ENCODE measurements at places on chromosomes 2 and 18. TPM values are rescaled to one million over a fixed set of nuclear protein-coding genes. Genes with fewer than 3 reads are reported as not detected.

GRCh38 chr18:7535436-7536205 is 31.5 kb upstream of the PTPRM start:
- no peaks in the 10 kb centered on the region for H3K27me3 ChIP-seq
- no peak overlapping the region for H3K4me3 ChIP-seq
- DNase-seq = no peak
- no peaks in the 10 kb centered on the region for H3K4me1 ChIP-seq
- no peaks in the 10 kb centered on the region for H3K36me3 ChIP-seq

- H3K4me1 ChIP-seq = peaks cover 15% of the 10 kb centered on the region
- no peak overlapping the region for H3K27ac ChIP-seq
- no peak for DNase-seq
- no peak overlapping the region for H3K4me3 ChIP-seq
- peaks cover 3% of the 10 kb centered on the region for H3K27me3 ChIP-seq
- no peaks in the 10 kb centered on the region for H3K36me3 ChIP-seq
Observed at GRCh38 chr18:3930126-3931012, 480.4 kb downstream of the TGIF1 start.

DNA sequence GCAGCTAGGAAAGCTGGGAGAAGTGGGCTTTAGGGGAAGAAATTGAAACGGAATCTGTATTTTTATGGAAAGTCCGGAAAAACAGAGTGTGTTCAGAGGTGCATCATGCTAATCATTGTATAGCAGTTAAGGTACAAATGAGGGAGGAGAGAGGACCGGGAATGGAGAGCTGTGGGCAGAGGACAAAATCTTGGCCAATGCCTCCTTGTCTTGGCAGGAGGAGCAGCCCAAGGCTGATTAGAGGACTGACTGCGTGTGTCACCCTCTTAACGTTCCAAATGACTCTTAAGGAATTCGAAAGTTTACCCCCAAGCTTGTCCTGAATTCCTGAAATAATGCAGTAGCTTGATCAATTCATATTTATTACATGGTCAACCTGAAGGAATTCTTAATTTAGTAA is 81.0 kb downstream of the ZNF236 start:
- no peak overlapping the region for H3K27ac ChIP-seq
- no peaks in the 10 kb centered on the region for H3K27me3 ChIP-seq
- no peak overlapping the region for H3K4me3 ChIP-seq
- DNase-seq = no peak

- DNase-seq = peak; percentile 10
- H3K4me1 ChIP-seq = peaks cover 42% of the 10 kb centered on the region
- peaks cover 5% of the 10 kb centered on the region for H3K27me3 ChIP-seq
- no peaks in the 10 kb centered on the region for H3K36me3 ChIP-seq
- no peak overlapping the region for H3K27ac ChIP-seq
- no peak overlapping the region for H3K4me3 ChIP-seq
Observed at GRCh38 chr2:128642316-128642715, 323.6 kb upstream of the HS6ST1 start.

GRCh38 chr2:151388011-151388410 is 21.7 kb upstream of the RIF1 start:
- H3K4me3 ChIP-seq = no peak overlapping the region
- no peaks in the 10 kb centered on the region for H3K27me3 ChIP-seq
- H3K4me1 ChIP-seq = no peaks in the 10 kb centered on the region
- no peak for DNase-seq
- H3K27ac ChIP-seq = no peak overlapping the region
- no peaks in the 10 kb centered on the region for H3K36me3 ChIP-seq

GRCh38 chr2:38692636-38693318 is 26.9 kb downstream of the GALM start:
- no peak overlapping the region for H3K27ac ChIP-seq
- H3K27me3 ChIP-seq = peaks cover 1% of the 10 kb centered on the region
- DNase-seq = no peak
- no peak overlapping the region for H3K4me3 ChIP-seq
- no peaks in the 10 kb centered on the region for H3K4me1 ChIP-seq

DNA sequence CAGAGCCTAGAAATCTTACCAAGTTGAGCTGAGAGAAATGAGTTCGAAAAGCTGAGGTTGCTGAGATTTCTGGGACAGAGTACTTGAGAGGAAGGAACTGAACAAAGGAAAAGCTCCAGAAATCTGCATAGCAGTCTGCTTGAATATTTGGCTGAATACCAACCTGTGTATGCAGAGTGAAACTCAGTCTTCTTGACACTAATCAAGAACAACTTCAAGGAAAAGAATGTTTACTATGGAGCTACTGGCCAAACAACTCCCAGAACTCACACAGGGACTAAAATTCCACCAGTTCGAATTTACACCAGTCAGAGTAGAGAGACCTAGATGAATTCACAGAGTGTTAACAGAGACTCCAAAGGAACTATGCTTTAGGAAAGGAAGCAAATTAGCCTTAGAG is 66.5 kb downstream of the USP37 start:
- no peaks in the 10 kb centered on the region for H3K4me1 ChIP-seq
- H3K4me3 ChIP-seq = no peak overlapping the region
- no peaks in the 10 kb centered on the region for H3K27me3 ChIP-seq

- H3K4me3 ChIP-seq = no peak overlapping the region
- no peaks in the 10 kb centered on the region for H3K4me1 ChIP-seq
- H3K27ac ChIP-seq = no peak overlapping the region
- H3K36me3 ChIP-seq = no peaks in the 10 kb centered on the region
Observed at GRCh38 chr2:21787941-21788340, 664.2 kb downstream of the TDRD15 start.

DNA sequence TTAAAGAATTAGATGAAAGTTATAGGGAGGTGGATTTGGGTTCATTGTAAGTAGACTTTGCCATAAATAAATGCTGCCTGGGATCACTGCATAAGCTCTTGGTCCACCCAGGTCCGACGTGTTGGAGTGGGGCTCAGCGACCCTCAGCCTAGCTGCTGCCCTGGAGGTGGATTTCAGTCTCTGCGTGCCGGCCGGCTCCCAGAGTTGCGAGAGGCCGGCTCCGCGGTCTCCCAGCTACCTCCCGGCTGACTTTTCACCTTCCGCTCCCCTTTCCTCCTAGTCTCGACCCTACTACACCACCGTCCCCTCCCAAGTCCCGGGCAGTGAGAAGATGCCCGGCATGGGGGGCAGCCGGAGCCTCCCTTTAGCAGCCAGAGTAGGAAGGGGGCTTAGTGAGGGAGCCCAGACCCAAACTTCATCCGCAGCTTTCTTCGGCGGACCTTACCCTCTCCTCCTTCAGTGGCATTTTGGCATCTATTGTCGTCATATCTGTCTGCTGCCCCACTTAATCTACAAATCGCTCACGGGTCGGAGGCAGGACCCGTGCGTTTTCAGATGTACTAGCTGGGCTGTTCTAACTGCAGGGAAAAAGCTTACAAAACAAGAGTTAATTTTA is 8.1 kb downstream of the EMX1 start:
- H3K4me1 ChIP-seq = no peaks in the 10 kb centered on the region
- no peak overlapping the region for H3K27ac ChIP-seq
- peak overlapping the region; percentile 46 for H3K4me3 ChIP-seq
- no peaks in the 10 kb centered on the region for H3K36me3 ChIP-seq
- DNase-seq = no peak

DNA sequence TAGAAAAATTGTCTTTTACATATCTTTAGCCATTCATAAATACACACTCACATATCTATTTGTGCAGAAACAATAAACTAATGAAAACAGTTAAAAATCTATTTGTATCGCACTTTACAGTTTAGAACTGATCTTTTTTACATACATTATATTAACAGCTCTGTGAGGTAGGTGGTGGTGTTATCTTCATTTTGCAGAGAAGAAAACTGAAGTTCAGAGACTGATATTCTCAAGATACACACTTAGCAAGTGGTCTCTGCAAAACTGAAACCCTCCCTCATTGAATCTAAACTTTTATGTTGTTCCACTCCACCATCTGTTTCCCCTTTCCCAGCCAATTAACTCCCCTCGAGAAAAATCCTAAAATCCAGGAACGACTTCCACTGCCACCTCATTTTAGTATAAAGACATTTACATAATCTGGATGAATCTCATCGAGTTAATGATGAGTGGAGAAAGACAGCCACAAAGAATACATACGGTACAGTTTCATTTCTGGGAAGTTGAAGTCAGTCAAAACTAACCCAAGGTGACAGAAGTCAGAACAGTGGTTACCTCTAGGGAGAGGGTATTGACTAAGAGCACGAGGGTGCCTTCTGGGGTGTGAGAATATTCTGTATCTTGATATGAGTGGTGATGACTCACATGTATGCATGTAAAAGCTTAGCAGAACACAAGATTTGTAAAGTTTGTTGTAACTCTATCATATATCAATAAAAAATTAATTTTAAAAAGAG is 524.2 kb upstream of the TCF4 start:
- no peaks in the 10 kb centered on the region for H3K27me3 ChIP-seq
- H3K36me3 ChIP-seq = no peaks in the 10 kb centered on the region
- DNase-seq = no peak
- no peak overlapping the region for H3K27ac ChIP-seq
- no peak overlapping the region for H3K4me3 ChIP-seq

DNA sequence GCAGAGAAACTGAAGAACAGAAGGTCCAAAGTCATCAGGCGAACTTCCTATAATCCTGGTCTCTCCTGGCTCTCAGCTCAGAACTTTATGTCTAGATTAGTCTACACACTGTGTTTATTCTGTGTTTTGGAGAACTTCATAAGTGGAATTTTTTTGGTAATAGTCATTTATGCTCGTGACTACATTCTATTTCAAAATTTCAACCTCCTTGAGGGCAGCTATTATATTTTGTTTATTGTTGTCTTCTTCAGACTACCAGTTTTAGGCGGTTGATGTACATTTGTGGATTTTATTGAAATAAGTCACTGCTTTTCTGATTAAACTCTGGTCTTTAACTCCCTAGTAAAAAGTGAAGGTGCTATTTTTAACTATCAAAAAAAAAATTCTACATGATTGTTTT is 816.6 kb downstream of the SATB2 start:
- DNase-seq = no peak
- H3K27me3 ChIP-seq = no peaks in the 10 kb centered on the region
- H3K4me1 ChIP-seq = no peaks in the 10 kb centered on the region
- H3K36me3 ChIP-seq = no peaks in the 10 kb centered on the region

GRCh38 chr2:165647409-165647808 is 146.6 kb downstream of the GALNT3 start:
- no peak overlapping the region for H3K4me3 ChIP-seq
- DNase-seq = no peak
- no peaks in the 10 kb centered on the region for H3K27me3 ChIP-seq
- H3K27ac ChIP-seq = peak overlapping the region; percentile 93
- H3K36me3 ChIP-seq = peaks cover 9% of the 10 kb centered on the region

GRCh38 chr2:164560181-164560792 is 61.0 kb downstream of the GRB14 start:
- no peaks in the 10 kb centered on the region for H3K27me3 ChIP-seq
- no peak overlapping the region for H3K4me3 ChIP-seq
- H3K36me3 ChIP-seq = no peaks in the 10 kb centered on the region
- H3K27ac ChIP-seq = no peak overlapping the region

- DNase-seq = no peak
- H3K27ac ChIP-seq = peak overlapping the region; percentile 36
- H3K27me3 ChIP-seq = peaks cover 13% of the 10 kb centered on the region
- H3K4me3 ChIP-seq = peak overlapping the region; percentile 25
- no peaks in the 10 kb centered on the region for H3K36me3 ChIP-seq
- H3K4me1 ChIP-seq = peaks cover 72% of the 10 kb centered on the region
Observed at GRCh38 chr2:168530982-168531622, 75.0 kb downstream of the CERS6 start.

- no peak overlapping the region for H3K4me3 ChIP-seq
- no peaks in the 10 kb centered on the region for H3K36me3 ChIP-seq
- no peaks in the 10 kb centered on the region for H3K4me1 ChIP-seq
- no peak overlapping the region for H3K27ac ChIP-seq
Observed at GRCh38 chr2:215611609-215612386, 175.9 kb upstream of the FN1 start.

- H3K4me3 ChIP-seq = no peak overlapping the region
- H3K4me1 ChIP-seq = no peaks in the 10 kb centered on the region
- no peaks in the 10 kb centered on the region for H3K36me3 ChIP-seq
- no peak for DNase-seq
- no peaks in the 10 kb centered on the region for H3K27me3 ChIP-seq
Observed at GRCh38 chr2:230589497-230590015, 123.1 kb upstream of the CAB39 start.

DNA sequence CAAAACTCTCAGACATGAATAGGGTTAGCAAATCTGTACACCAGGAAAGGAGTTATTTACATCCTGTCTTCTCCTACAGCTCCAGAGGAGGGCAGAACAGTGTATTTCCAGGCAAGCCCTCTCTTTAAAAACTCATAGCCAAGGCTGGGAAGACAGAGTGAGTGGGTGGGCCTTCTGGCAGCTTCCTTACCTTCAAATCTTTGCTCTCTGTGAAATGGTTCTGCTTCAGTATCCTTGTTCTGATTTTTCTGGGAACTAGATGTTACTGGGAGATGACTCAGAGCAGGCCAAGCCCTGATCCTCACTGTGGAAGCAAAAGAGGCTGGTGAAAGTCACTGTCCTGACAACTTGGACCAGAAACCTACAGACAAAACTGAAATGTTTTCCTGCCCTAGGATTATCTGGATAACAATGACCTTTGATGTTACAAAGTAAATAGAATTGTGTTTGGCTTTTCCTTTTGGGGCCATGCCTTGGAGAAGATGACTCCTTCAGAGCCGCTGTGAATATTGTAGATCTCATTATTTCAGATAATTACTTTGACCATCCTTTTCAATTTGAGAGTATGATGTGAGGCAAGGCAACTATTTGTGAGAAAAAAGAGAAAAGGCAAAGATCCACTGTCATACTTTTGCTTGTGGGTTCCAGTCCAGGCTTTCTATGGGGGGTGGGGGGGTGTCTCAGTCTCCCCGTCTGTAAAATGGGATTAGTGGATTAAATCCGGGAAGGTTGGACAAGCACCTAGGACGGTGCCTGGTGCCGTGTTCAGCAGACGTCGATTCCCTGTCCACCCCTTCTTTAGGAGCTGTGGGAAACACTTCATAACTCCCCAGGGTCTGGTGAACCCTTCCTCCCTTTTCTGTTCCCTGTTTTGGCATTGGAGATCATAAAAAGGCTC is 644 bp upstream of the QPCT start:
- H3K4me3 ChIP-seq = peak overlapping the region; percentile 86
- no peak for DNase-seq
- H3K36me3 ChIP-seq = no peaks in the 10 kb centered on the region
- H3K27me3 ChIP-seq = peaks cover 9% of the 10 kb centered on the region

GRCh38 chr2:168060986-168061750 is 186.2 kb downstream of the STK39 start:
- peaks cover 2% of the 10 kb centered on the region for H3K27me3 ChIP-seq
- no peak for DNase-seq
- no peak overlapping the region for H3K4me3 ChIP-seq
- H3K36me3 ChIP-seq = no peaks in the 10 kb centered on the region
- no peak overlapping the region for H3K27ac ChIP-seq
- H3K4me1 ChIP-seq = peaks cover 2% of the 10 kb centered on the region

GRCh38 chr2:178327516-178327915 is 123.5 kb downstream of the PRKRA start:
- H3K27me3 ChIP-seq = no peaks in the 10 kb centered on the region
- no peak for DNase-seq
- no peak overlapping the region for H3K27ac ChIP-seq
- no peak overlapping the region for H3K4me3 ChIP-seq
- no peaks in the 10 kb centered on the region for H3K36me3 ChIP-seq

GRCh38 chr2:111208639-111209038 is 87.9 kb downstream of the BCL2L11 start:
- DNase-seq = no peak
- no peaks in the 10 kb centered on the region for H3K4me1 ChIP-seq
- H3K27me3 ChIP-seq = peaks cover 3% of the 10 kb centered on the region

The REEP1 gene
- total RNA-seq = 167 TPM

The FSHR gene
- not detected for total RNA-seq

The GCG gene
- not detected for total RNA-seq

The LYPD1 gene
- total RNA-seq = 1.1 TPM

The GPC1 gene
- total RNA-seq = 155 TPM

The HTR2B gene
- total RNA-seq = not detected

Data from glutamatergic neuron (in vitro differentiated cells).